T follicular helper cell (primary cell): ENCODE measurements at places on chromosomes 16 and 17.
A peak's percentile ranks its signal among the peaks of the same experiment; 100 is the strongest.

- no peak for DNase-seq
Measured at GRCh38 chr17:48254896-48255295, 147.3 kb downstream of the SNX11 start.

DNA sequence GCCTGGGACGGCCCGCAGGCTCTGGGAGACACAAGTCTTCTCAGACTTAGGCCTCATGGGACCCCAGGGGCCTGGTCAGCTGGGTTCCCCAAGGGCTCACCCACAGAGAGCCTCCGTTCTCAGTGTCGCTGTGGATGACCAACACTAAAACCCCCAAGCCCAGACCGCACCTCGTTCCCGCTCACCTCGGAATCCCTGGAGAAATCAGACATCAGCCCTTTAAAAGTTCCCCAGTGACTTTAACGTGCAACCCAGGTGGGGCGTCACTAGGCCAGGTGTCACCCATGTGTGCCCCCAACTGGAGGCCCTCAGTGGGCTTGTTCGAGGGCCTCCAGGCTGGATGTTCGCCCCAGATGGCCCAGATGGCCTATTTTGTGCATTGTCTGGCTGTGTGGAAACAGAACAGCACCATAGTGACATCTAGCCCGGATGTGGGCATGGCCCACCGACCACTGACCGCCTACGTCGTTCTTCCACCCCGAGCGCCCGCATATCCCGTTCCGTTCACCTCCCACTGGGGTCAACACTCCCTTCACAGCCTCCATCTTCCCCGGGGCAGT lies 52.3 kb upstream of the DNAH17 start:
- DNase-seq = no peak

DNA sequence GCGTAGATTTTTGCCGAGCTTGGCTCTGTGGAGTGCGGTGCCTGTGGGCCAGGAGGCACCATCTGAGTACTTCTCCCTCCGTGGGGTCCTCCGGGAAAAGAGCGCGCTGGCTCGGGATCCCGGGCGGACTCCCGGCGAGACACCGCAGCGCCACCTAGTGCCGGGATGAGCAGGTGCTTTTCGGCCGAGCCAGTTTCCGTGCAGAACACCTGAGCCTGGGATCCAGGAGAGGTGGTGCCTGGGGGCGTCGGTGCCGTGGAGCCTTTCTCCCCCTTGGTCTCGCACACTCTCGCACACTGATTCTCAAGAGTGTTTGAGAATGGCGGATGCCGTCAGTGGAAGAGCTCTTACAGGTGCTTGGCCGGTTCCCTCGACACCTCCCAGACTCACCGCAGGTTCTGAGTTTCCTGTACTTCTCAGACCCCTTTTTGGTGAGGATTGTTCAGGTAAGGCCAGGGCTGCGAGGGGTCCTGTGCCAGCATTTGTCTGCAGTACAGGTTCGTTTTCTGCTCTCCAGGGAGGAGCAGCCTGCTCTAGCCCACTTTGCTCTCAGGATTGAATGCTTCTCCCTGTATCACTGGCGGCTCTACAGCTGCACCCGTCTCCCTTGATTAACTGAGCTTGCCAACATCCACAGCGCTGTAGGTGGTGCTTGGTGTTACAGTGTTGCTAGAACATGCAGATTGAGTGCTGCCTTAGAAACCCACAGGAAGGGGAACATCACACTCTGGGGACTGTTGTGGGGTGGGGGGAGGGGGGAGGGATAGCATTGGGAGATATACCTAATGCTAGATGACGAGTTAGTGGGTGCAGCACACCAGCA lies 23.3 kb downstream of the TBCD start:
- DNase-seq = no peak

- DNase-seq = no peak
Measured at GRCh38 chr17:77948690-77949114, 9.8 kb upstream of the TNRC6C start.

- DNase-seq = no peak
Measured at GRCh38 chr16:68197250-68197649, 38.7 kb downstream of the ESRP2 start.

GRCh38 chr16:20023190-20023589 lies 50.5 kb downstream of the GPR139 start:
- DNase-seq = no peak

GRCh38 chr17:67833946-67834631 lies 8.8 kb downstream of the BPTF start:
- no peak for DNase-seq

DNA sequence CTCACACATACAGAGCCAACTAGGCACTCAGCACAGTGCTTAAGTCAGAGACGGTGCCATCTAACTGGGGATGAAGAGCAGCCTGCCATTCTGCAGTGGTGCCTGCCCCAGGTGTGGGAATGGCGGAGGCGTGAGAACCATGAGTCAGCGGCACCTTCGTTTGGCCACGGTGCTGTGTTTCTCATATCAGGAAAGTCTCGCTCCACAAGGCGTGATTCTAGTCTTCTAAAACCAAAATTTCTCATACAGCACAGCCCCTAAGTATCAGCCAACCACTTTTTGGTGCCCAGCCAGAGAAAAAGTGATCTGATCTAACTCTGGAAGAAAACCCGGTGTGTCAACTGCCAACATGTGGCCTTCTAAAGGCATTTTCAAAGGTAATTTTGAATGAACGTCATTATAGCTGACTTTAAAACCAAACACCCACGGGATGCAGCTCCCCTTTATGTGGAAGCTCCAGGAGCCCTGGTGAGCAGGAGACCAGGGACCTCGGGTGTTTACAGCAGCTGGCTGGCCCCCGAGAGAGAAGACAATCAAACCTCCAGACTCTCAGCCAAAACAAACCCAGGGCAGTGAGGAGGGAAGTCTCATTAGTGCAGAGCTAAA lies 54.6 kb downstream of the ABCC12 start:
- no peak for DNase-seq

- peak; percentile 99 for DNase-seq
Measured at GRCh38 chr17:14300575-14301278, at the start of gene HS3ST3B1. TSS of gene HS3ST3B1 (plus strand) at chr17:14301081. CDS start at chr17:14301519, 438 bp downstream.

DNA sequence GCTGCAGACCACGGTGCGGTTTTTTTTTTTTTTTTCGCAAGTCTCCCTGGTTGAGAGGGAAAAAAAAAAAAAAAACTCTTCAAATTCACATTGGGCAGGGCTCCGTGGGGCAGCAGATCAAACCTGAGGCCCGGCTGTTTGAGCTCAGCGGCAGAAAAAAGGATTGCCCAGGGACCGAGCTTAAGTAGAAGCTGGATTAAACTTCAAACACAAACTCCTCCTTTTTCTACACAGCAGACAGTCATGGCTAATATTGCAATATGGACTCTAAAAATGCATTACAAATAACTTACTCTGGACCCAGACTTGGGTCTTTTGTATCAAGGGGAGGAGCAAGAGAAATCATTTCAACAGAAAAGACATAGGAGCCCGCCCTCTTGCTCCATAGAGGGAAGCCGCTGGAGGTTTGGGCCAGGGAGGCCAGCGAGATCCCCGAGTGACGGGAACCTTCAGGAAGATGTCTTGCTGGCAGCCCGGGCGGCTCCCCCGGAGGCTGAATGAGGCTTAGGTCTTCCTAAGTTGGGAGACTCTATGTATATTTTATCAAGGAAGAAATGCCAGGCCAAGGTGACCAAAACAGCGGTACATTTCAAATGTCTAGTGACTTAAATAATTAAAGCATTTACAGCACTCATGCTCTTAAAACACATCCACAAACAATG lies 167.7 kb downstream of the ZNF423 start:
- no peak for DNase-seq

GRCh38 chr17:47948706-47949196 lies 7.4 kb downstream of the PNPO start:
- no peak for DNase-seq

DNA sequence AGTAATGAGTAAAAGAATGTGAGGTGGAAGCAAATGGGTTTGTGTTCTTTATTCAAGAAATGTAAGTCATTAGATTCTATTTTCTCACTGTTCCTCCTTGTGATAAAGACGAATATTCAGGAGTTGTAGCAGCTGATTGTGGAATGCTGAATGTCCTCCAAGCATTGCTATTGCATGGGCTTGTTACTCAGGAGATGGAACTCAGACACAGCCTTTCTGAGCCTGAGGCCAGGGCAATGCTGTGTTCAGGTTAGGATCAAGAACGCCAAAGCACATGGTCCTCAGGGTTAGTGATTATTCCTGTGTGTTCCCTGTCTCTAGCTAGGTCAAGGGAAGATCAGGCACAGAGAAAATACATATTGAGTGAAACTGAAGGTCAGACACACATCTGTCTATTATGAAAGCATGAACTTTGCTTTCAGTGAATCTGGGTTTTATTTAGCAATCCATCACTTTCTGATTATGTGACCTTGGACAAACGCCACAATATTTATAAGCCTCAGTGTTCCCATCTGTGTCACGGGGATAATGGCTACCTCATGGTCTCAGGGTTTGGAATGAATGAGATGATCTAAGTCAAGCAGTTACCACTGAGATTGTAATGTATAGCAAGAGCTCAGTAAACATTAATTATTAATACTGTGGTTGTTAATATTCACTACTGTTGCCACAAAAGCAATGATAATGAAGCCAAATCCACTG lies 426.8 kb upstream of the DYNLRB2 start:
- no peak for DNase-seq

DNA sequence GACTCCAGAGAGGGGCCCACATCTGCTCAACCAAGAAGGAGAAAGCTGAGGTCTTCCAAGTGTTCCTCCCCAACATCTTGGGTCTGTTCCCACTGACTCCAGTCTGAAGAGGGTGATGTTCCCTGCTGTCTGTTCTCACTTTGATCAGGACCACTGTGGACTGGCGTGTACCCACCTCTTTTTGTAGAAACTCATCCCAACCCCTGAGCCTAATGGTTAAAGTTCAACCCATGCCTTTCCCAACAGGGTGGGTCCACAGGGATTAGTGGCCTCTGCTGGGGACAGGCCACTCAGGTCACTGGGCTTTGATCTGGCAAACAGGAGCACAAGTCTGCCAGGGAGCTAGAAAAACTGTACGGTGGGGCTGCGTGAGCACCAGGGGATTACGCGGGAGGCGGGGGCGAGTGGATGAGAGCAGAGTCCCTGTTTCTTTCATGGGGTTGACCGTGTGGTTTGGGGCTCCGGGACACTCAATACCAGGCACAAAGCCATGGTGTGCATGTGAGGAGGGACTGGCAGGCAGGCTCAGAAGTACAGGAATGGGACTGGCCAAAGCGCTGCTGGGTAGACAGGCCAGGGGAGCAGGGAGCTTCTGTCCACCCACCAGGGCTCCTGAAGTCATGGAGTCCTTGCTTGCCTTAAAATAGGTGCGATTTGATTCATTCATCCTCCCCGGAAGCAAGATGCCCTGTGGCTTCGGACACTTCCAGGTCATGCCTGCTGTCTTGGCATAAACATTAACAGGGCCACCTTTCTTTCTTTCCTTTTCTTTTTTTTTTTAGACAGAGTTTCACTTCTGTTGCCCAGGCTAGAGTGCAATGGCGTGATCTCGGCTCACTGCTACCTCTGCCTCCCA lies at the start of gene CA5A:
TSS of gene CA5A (minus strand) at position 155 of the 856 bp plus-strand sequence. CDS start at position 76, 79 bp downstream.
- DNase-seq = no peak

GRCh38 chr16:79430191-79430678 lies 170.3 kb downstream of the MAF start:
- DNase-seq = no peak

DNA sequence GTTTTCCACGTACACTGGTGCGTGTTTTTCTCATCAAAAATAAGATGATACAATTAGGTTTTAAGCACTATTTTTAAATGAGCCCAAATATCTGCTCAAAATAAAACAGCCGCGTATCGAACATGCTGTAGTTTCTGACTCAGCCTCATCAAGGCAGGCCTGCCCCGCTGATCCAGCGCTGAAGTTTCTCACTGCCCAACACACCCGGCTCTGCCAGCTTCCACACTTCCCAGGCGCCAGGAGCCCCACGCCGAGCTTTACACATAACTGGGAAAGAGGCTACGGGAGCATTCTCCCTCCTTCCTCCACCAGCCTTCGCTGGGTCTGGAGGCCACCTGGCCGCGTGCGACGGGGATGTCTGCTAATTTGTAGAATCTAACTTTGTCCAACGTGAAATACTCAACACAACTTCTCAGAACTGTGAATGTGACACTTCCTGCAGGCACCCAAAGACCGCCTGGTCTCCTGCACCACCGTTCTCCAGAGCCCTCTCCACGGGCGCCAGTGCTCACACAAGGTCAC lies 42.1 kb downstream of the MAP1LC3B start:
- no peak for DNase-seq

- DNase-seq = no peak
Measured at GRCh38 chr16:50263940-50264929, 2.1 kb upstream of the ADCY7 start.

- DNase-seq = no peak
Measured at GRCh38 chr16:71854369-71854948, 8.7 kb downstream of the ATXN1L start.

DNA sequence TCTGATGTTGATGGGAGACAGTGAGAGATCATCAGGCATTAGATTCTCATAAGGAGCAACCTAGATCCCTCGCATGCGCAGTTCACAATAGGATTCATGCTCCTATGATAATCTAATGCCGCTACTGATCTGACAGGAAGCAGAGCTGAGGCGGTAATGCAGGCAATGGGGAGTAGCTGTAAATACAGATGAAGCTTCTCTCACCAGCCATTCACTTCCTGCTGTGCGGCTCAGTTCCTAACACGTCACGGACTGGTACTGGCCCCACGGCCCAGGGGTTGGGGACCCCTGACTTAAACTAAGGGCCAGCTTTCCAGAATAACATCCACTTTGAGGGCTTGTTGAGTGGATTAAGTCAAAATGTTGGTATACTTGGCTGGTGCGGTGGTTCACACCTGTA lies 2.6 kb upstream of the TMEM219 start:
- DNase-seq = no peak

GRCh38 chr17:82226809-82227628 lies 1.8 kb upstream of the SLC16A3 start:
- no peak for DNase-seq

DNA sequence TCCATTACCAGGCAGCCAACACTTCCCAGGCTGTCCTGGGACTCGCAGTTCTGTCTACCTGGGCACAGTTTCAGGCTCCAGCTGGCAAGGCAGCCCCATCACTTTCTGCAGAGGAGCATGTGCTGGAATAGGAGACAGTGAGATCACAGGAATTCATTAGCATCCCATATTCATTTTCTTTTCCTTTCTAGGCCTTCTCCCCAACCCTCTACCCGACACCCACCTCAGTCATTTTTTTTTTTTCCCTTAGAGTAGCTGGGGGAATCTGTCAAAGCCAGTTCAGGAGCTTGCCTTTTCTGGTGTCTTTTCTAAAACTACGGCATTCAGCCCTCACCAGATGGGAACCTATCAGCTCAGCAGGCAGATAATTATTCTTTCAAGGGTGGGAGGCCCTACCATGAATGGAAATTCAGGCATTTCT lies 42.4 kb upstream of the FBXO47 start:
- no peak for DNase-seq

GRCh38 chr17:65902155-65902554 lies 289.8 kb downstream of the CEP112 start:
- no peak for DNase-seq

GRCh38 chr16:66441586-66442375 lies 14.7 kb downstream of the BEAN1 start:
- no peak for DNase-seq

DNA sequence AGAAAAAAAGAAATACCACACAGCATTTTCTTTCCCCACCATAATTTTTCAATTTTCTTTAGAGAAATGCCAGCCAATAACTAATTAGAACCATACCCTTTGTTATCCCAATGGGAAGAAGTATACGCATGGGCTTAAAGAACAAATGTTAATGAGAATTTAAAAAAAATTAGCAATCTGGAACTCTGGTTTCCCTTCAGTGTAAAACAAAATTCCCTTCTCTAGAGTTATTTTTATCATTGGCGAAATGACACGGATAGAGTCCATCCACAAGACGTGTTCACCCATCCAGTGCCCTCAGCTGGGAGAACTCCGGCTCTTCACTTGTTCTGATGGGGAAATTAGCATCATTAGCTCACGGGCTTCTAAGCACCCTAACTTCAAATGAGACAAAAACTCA lies 3.3 kb downstream of the NXN start:
- DNase-seq = no peak

- no peak for DNase-seq
Measured at GRCh38 chr17:73481676-73482075, 162.6 kb downstream of the SDK2 start.
